Esophagus muscularis mucosa (tissue), 4 donors: ENCODE measurements at places on chromosomes 12 and 14.

- no peak for DNase-seq
These were observed 226.4 kb downstream of the ANO2 start for GRCh38 chr12:5718680-5719079.

DNA sequence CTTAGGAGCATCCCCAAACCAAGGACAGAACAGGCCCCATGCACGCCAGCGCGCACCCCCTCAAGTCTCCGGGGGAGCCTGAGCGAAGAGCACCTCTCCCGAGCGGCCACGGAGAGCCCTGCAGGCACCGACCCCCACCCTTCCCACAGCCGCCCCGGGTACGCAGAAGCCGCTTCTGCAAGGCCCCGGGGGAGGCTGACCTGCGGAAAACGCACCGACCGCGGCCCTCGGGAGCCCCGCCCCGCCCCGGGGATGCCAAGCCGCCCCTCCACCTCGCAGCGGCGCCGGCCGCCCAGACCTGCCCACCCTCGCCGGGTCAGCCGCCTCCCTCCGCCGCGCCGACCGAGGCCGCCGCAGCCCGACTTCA is 385 bp downstream of the CAPRIN2 start:
- DNase-seq: no peak

DNA sequence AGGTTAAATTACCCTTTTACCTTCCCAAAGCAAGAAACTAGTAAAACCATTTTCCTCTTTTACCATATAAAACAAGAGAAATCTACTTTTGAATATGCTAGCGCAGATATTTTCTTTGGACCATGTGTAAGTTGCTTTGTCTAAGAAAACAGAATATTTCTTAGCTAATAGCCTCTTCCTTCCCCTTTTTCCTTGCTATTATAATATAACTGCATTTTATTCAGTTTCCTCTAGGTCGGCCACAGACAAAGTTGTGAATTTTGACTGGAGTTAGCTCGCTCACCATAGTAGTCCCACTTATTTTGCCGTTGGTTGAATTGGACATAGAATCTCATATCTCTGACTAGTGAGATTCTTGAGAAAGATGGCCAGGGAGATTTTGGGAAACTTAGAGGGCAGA is 115.6 kb downstream of the PLEKHA5 start:
- no peak for DNase-seq

- no peak for DNase-seq
These were observed 199.5 kb downstream of the ANO6 start for GRCh38 chr12:45415393-45415817.

DNA sequence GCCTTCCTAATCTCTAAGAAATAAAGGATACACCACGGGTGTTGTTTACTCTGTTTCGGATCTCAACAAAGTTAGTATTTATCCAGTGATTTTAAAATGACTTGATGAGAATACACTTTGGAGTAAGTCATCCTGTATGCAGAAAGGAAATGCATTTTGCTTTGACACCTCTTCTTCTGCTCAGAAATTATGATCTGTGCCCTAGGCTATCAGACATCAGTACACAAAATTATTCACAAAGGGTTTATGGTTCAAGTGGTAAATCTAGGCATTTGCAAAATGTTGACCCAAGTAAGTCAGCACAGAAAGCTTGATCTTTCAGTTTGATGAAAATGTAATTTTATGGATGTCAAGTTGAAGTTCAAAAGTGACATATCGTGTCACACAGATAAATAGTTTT is 248.5 kb downstream of the ATP23 start:
- no peak for DNase-seq

DNA sequence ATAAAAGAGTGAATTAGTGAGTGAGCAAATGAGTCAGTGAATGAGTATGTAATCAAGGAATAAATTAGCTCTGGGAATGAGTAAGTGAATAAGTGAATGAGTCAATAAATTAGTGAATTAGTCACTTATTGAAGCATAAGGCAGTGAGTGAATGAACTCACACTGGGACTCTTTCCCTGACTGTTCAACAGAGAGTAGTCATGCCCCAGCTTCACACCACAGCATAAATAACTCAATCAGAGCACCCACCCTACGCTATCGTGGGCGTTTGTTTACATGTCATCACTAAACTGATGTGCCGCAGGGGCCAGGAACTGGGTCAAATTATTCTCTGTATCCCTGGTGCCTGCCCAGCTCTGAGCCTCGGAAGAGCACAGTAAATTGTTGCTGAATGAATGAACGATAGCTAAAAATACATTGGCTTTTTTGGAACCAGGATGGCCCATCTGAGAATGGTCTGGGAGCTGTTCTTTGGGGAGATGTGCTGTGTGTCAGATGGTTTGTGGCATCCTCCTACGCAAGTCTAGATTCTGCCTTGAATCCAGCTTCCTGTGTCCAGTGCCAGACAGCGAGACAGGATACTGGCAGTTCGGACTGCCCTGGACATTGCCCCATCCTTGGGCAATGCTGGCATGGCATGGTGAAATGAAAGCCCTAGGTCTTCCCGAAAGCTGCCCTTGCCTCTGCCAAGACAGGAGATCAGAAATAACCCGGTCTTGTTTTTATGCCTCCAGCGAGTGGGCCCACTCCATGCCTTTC is 98.0 kb upstream of the RTL1 start:
- DNase-seq: no peak

DNA sequence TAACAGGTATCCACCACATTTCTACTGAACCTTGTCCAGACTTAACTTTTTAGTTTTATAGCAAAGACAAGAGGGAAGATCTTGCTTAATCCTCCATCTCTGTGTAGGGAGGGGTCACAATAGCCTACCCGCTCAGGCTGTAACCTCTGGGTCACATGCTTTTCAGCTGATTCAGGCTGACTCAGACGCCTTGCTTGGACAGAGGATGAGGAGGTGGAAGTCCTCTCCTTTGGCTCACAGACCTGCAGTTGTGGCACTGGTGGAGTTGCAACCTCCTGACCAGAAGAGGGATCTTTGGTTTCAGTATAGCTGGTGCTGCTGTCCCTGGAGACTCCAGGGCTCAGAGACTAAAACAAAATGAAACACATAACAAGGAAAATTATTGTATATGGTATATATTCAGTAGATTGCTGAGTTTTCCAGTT is 16.2 kb downstream of the ACIN1 start:
- DNase-seq: no peak

DNA sequence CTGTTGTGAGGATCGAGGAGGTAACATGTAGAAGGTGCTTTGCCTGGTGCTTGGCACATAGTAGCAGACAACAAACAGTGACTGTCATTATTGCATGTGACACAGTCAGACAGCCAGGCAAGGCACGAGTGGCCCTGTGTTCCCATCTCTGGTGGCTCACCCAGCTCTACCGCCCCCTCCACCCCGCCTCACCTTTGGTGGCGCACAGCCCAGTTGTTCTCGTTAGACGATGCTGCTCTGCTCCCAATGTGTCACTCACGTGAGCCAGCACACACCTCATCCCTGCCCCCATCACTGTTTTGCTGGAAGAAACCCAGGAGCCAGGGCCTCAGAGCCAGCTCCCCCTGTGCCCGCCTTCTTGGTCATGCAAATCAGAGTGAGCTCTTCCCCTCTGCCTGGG is 113.3 kb downstream of the CALM1 start:
- no peak for DNase-seq

DNA sequence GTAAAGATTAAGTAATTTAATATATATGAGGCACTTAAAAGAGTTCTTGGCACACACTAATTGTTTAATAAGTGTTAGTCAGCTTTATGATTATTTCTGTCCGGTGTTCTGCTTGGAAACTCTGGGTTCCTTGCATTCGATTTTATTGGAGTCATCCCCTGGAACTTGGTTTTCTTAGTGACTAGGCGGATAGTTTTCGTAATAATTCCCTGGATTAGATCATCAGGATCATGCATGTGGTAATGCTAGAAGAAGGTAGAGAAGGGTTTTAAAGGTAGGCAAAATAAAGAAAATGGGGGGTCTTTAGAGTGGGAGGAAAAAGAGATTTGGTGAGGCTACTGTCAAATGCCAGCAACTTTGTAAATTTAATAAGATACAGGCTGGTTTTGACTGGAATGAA is 88.4 kb downstream of the MYF5 start:
- no peak for DNase-seq

DNA sequence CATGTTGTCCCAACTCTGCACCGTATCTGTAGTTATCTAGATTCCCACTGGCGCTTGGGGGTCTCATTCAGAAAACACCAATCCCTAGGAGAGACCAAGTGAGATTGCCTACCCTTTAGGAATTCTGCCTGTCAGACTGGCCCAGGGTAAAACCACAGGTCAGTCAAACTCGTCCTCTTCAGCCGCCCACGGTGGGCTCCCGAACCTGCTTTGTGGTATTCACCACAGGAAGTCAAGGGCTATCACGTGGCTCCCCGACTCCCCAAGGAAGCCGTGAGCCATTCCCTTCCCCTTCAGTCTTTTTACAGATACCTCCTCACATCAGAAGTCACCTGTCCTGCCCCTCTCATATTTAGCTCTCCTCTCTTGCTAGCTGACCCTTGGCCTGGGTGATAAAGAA is 159.9 kb downstream of the EGLN3 start:
- DNase-seq: no peak
